ENCODE measurements at places on chromosomes 1 and 21.

DNA sequence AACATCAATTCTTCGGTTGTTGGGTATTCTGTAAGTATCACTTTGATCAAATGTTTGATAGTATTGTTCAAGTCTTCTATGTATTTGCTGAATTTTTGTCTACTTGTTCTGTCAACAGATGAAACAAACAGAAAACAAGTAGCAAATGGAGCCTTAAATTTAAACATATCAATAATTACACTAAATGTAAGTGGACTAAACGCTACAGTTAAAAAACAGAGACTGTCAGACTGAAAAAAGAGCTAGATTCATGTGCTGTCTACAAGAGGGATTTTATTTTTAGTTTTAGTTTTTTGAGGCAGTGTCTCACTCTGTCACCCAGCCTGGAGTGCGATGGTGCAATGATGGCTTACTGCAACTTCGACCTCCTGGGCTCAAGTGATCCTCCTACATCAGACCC lies 10.7 kb upstream of the RAD54L start:
- no peak for DNase-seq

GRCh38 chr1:8182034-8182761 lies 135.7 kb upstream of the SLC45A1 start:
- peak; percentile 37 for DNase-seq

DNA sequence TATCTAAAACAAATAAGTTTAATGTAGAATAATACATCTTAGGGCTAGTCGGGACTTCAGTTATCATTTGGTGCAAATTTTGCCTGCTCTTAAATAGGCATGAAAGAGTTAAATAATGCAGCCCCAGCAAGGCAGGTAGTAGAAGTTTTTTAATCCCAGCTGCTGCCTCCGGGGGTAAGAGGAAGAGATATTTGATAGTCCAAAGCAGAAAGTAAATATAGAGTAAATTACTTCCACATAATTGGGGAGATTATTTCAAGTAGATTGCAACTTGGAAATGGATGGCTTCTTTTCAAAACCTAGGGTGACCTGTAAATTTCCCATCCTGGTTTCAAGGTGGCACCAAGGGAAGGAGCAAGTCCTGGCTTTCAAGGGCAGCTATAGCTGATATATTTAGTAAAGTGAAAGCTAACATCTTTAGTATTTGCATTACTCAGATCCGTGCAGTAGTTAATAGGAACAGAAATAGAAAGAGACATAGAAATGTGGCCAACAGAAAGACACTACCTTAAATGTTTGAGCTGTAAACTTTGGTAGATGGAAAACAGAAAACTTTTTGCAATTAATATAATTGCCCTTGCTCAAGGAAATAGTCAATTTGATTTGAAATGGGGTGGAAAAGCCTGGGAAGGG lies 109.1 kb downstream of the LMO4 start:
- no peak for DNase-seq

- no peak for DNase-seq
These were observed 2.0 kb downstream of the PSEN2 start for GRCh38 chr1:226872437-226872836.

- no peak for DNase-seq
These were observed 37.6 kb upstream of the DISP3 start for GRCh38 chr1:11441211-11441952.

Data from adipocyte (in vitro differentiated cells).